ENCODE measurements at places on chromosomes 12 and 14. TPM values are rescaled to one million over a fixed set of nuclear protein-coding genes. Genes with fewer than 3 reads are reported as not detected.

PAPLN gene
- 1.4 TPM for polyA plus RNA-seq

LYZ gene
- 13.8 TPM for polyA plus RNA-seq

IFNG-AS1 gene
- 0.34 TPM for polyA plus RNA-seq

TAS2R13 gene
- polyA plus RNA-seq = 0.30 TPM

ARHGAP5 gene
- polyA plus RNA-seq = 55.2 TPM

NR4A1 gene
- polyA plus RNA-seq = 66.3 TPM

KRT75 gene
- polyA plus RNA-seq = not detected

GLS2 gene
- 0.50 TPM for polyA plus RNA-seq

CNIH1 gene
- polyA plus RNA-seq = 190 TPM

SERPINA1 gene
- polyA plus RNA-seq = 0.99 TPM

CIDEB gene
- 2.6 TPM for polyA plus RNA-seq

MMP17 gene
- 1.5 TPM for polyA plus RNA-seq

- no peak for DNase-seq
Observed at GRCh38 chr12:132289356-132290202, 39.8 kb downstream of the GALNT9 start.

GRCh38 chr14:70398706-70399431 is 18.0 kb downstream of the SYNJ2BP start:
- DNase-seq = no peak

DNA sequence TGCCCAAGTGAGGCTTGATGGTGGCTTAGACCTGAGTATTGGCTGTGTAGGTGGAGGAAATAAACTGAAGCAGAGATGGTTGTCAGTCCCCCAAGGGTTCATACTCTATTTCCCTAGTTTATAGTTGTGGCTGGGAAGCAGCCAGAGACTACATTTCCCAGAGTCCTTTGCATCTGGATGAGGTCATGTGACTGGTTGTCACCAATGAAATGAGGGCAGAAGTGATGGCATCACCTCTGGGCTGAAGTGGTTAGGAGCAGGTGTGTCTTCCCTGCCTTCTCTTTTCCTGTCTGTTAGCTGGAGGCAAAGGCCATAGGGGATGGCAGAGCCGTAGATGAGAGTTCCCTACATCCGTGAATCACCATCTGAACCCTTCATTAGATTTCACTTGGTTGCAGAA is 16.3 kb upstream of the NOS1 start:
- no peak for DNase-seq

- peak; percentile 53 for DNase-seq
Observed at GRCh38 chr12:94676031-94676641, 25.8 kb upstream of the TMCC3 start.

DNA sequence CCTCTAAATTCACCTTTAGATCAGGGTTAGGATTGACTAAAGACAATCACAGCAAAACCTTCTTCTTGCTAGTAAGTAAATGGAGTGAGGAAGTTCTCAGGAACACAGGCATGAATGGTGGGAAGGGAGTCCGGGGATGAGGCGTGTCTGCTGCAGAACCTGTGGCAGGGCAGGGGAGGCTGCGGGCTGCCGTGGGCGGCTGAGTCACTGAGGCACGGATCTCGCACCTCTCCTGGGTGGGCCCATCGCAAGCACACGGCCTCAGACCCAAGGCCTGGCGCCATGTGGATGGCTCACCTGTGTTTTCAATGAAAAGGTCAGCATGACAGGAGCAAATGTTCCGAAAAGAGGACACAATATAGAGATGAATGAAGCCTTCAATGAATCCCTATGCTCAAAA is 85.4 kb downstream of the PIWIL1 start:
- DNase-seq = no peak

- no peak for DNase-seq
Observed at GRCh38 chr12:76277480-76277879, 70.7 kb downstream of the BBS10 start.

- DNase-seq = peak; percentile 67
Observed at GRCh38 chr12:126936181-126936851, 1330.7 kb upstream of the TMEM132C start.

DNA sequence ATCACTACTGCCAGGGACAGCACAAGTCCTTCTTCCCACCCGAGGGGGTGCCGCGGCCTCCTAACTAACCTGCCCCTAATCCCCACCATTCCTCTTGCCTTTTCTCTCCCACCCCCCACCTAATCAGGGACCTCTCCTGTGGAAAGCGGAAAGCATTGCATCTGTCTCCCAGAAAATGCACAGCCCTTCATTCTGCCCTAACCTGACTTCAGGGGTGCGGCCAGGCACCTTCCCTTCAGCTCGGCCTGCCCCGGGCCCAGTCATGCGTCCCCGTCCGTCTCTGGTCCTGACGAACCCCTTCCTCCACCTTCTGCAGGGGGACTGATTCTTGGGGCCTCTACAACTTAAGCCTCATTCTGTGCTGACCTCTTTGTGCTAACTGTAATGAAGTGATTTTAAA is 43.9 kb upstream of the TRAF3 start:
- DNase-seq = no peak

DNA sequence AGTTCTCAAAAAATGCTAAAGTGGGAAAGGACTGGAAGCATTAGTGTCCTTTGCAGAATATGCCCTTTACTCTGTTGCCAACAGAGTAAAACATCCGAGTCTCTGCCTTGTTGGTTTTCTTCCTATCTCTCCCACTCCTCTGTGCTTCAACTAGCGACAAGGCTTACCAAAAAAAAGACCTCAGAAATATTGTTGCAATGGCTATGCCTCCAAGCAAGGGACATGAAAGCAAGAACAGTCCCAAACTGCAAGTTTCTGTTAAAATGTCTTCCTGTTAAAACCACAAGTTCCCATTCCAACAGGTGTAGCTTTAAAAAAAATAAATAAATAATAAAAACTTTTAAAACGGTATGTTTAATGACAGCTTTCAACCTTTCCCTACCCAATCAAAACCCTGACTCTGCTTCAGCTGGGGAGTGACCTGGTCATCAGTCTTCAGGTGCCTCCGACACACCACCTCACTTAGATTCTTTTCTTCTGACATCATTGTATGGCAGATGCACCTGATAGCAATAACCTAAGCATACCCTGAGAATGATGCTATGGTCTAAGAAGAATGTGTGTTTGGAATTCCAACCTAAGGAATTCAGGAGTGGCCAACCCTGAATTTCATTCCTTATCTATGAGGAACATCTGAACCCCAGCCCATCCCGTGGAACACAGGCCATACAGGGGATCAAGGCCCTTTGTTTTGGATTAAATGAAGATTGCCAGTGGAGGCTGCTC is 81.0 kb downstream of the RPS29 start:
- DNase-seq = no peak

GRCh38 chr14:101590062-101590461 is 28.8 kb downstream of the DIO3 start:
- no peak for DNase-seq

- DNase-seq = no peak
Observed at GRCh38 chr12:122880668-122881067, 15.3 kb downstream of the VPS37B start.

DNA sequence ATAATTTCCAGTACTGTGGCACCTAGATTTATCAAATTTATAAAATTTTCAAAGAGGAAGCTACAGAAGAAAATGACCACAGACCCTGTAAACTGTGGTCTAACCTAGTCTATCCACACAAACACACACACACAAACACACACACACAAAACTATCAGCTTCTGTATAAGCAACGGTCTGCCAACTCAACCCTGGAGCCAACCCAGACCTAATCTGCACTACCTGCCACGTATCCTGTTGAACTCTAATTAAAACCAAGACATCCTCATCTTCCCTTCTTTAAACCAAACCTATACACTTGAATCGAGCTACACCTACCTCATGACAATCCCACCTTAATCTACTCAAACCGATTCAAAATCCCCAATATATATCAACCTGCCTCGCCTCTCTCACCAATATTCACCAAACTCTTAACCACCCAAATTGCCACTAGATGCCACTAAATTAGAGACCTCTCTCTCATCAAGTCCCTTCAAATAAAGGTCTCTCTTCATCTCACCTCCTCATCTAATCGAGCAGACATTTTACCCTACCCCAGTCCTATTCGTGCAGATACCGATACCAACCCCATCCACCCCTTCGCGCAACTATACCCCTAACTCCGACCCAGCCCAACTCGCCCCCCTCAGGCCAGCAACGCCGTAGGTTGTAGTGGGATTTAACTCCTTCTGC is 808 bp downstream of the ACIN1 start:
- no peak for DNase-seq

- no peak for DNase-seq
Observed at GRCh38 chr14:90714811-90715210, 101.4 kb downstream of the TTC7B start.

- no peak for DNase-seq
Observed at GRCh38 chr14:98466807-98467206, 805.2 kb downstream of the BCL11B start.

GRCh38 chr14:97311411-97311810 is 514.2 kb downstream of the VRK1 start:
- DNase-seq = no peak

DNA sequence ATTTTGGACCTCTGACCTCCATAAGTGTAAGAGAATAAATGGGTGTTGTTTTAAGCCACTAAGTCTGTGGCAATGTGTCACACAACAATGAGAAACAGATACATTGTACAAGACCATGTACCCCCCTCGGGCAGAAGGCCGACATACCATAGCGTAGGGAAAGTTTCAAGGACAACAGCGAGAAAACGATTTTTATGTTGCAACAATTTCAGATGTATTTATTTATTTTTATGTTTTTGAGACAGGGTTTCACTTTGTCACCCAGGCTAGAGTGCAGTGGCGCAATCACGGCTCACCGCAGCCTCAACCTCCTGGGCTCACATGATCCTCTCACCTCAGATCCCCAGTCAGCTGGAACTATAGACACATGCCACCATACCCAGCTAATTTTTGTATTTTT is 136.4 kb upstream of the NCOR2 start:
- no peak for DNase-seq

GRCh38 chr12:113978080-113978479 is 12.0 kb upstream of the RBM19 start:
- no peak for DNase-seq

GRCh38 chr14:37018571-37019240 is 153.7 kb downstream of the SLC25A21 start:
- DNase-seq = no peak

DNA sequence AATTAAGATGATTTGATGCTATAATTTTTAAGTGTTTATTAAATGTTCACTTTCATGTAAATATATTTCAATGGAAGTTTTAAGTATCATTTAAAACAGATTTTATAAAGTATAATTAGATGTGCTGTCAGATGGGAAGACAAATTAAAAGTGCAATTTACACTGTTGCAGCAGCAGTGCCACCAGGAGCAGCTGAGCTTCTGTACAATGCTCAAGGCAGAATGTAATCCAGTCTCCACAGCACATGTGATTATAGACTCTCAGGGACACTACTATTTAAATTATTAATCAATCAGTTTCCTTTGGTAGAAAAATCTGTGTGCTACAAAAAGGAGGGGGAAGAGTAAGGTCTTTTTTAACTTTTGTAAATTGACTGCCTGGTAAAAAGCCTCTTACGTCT is 285.7 kb upstream of the USP15 start:
- no peak for DNase-seq

DNA sequence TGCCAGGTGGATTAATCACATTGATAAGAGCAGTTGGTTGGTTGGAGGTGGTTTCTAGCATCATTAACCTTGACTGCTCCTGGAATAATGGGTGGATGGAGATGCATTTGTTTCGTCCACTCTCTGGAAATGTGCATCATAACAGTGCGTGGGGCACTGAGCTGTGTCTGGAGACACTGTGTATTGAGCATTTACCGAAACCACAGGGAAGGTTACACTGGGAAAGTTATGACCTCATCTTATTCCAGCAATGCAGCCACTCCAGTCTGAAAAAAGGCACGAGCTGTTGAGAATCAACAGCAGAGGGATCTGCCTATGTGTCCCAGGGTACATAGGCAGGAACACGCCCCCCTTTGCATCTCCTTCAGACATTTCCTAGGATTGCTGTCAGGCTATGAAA is 27.2 kb downstream of the RNFT2 start:
- DNase-seq = no peak

DNA sequence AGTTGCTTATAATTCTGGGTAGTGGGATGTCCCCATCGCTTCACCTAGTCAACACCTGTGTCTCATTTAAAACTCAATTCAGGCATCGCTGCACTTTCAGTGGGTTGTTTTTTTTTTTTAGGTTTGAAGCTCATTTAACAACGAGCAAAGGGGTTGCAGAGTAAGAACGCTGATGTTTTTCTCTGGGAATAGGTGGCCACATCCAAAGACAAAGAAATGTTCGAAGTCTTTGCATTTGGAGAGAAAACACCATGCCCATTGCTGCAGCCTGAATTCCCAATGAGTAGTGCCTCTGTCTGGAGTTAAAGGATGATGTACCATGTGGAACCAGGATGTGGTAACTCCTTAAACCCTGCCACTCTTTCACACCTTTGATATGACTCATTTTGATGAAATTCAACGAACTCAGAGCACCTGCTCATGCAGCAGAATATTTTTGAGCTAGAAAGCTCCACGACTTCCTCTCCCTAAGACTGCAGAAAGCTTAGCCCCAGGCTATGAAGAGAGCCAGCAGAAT is 35.1 kb upstream of the BATF start:
- DNase-seq = no peak

- no peak for DNase-seq
Observed at GRCh38 chr12:108254030-108254429, 85.1 kb downstream of the CMKLR1 start.

DNA sequence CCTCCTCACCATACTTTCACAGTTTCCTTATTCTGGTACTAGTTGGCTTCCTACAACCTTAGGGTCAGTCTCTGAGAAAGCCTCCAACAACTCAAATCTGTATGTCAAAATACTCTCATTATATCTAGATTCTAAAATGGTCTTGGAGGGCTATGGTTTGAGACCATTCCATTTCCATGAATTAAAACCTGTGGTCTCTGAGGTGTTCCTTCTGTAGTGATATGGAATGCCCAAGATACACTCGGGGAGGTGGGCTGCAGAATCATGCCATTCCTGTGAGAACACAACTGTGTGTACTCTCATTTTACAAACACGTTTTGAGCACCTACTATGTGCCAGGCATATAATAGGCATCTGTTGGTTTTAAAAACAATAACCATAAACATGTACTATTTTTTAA is 74.0 kb downstream of the FERMT2 start:
- DNase-seq = no peak

- DNase-seq = no peak
Observed at GRCh38 chr14:70472253-70473159, 20.5 kb downstream of the ADAM21 start.

DNA sequence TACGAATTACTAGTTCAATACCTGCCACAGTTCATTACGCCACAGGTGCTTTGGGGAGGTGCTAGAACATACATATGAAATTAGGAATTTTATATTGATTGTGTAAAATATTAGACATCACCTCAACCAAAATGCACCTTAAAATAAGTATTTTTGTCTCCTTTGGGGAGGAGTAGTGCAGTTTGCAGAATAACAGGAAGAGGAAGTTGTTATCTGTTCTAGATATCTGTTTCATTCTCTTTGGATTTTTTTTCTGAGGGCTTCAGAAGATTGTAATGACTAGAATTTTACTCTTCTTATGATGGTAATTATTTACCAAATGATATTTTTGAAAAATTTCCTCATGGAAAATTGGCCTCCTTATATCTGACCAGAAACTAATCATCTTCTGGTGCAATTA is 9.9 kb upstream of the GYS2 start:
- no peak for DNase-seq

- DNase-seq = no peak
Observed at GRCh38 chr12:83767723-83768122, 1081.0 kb downstream of the TMTC2 start.
